ENCODE measurements at places on chromosomes 1 and 21.
A peak's percentile ranks its signal among the peaks of the same experiment; 100 is the strongest.

DNA sequence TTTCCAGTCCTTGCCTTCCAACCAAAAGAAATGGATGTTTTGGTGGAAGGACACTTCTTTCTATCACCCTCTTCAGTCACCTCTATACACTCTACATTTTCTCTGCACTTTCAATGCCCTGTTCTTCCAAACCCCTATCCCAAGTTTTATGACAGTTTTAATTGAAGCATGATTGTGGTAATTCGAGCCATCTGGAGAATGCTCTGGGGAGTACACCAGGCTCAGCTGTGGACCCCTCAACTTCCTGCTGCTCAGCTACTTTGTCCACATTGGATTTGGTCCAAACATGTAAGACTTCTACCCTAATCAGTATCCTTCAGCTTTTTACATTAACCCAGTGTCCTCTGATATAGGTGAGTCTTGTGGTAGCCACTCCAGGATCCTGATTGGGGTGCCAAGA lies 129.6 kb downstream of the SYT2 start:
- DNase-seq, result no peak

DNA sequence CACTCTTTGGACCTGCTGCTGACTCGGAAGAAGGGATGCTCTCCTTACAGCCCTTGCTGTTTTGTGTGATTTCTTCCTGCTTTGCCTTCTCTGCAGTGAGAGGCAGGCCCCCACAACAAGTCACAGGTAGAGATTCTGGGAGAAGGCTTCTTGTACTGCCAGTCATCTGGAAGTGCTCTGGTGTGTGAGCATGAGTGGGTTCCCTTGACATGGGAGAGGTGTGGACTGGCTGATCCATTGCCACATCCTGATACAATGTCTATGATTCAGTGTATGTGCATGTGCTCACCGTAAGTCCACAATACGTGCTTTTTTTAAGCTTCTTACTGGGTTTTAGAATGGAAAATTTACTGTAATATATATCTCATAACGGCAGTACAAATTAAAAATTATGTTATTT lies 46.0 kb upstream of the PLA2G4A start:
- DNase-seq, result no peak

DNA sequence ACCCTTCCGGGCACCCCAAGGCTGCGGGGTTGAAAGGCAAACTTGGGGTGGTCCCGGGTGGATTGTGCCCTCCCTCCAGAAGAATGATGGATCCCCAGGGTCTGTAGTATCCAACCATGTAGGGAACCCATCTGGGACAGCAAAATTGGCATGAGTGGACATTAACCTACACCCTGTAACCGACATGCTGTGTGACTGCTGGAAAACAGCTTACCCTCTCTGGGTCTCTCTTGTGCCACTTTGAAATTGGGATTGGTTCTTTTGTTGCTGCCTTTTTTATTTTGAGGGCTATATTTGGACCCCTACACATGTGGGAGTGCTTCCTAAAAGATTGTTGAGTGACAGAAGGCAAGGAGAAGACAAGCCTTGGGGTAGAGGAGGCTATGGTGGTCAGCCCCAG lies 19.5 kb downstream of the PADI1 start:
- no peak for DNase-seq

DNA sequence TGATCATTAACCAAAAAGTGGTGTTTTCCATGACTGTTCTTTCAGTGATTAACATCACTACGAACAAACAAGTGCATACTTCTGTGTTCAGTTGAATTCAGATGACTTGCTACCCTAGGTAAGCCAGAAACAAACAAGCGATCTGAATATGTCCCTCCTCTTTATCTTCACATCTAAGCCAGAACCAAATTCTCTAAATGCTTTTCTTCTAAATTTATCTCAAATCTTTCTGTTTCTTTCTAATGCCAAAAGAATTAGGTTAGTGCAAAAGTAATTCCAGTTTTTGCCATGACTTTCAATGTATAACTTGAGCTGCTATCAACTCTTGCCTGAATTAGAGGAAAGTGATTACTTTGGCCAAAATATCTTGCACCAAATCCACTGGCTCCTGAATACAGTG lies 481.2 kb downstream of the COL11A1 start:
- DNase-seq, result no peak

DNA sequence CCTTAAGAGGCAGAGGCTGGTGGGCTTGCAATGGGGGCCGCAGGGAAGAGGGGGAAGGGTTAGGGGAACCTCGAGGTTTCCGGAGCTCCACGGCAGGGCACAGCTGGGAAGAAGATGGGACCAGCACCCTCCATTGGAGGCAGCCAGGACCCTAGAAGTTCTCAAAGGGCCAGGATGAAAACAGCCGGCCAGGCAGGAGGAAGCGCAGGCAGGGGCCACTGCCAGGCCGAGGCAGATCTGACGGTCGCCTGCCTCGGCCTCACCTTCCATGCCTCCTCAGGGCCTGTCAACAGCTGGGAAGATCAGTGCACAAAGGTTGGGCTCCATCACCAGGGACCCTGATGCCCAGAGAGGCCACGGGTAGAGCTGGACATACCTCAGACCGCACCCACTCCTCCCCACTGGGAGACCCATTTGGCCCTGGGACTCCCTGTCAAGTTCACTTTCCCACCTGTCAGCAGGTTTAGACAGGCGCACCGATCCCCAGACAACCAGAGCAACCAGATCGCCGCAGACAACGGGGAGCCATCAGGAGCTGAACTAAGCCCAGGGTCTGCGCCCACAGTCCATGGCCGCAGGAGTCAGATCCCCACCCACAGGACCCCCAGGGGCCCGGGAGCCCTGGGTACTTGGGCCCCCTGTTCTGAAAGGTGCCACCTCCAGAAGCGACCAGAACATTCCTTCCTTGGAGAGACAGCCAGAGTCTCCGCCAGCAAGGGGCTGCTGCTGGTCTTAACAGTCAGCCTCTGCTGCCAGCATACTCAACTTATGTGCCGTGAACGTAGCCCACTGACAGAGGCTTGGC lies 2.2 kb downstream of the SLC19A1 start:
- DNase-seq, result no peak

DNA sequence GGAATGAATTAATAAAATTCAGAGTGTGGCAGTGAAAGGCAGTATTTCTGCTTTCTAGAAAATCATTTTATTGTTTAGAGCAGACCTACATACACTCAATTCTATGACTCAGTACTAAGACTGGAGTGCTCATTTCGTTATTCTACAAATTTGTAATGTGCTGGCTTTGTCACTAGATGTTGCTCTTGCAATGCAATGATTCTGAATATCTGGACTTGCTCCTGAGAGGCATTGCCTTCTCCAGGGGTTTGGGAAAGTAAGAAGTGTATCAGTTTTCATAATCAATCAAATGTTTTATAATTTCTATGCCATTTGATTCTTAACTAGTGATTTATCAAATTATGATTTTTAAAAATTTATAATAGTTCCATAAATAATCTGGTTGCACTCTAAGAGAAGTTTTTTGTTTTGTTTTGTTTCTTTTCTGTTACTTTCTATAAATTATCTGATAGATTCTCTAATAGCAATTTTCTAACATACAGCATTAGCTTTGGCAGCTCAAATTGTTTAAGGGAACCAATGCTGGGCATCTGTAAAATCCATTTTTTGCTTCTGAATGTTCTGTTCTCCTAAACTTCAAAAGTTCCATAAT lies 280.5 kb upstream of the SGIP1 start:
- peak; percentile 77 for DNase-seq

- no peak for DNase-seq
Measured at GRCh38 chr1:41687007-41687406, 202.5 kb upstream of the EDN2 start.

- DNase-seq, result peak; percentile 39
Measured at GRCh38 chr1:87004857-87005256, 90.4 kb downstream of the HS2ST1 start.

DNA sequence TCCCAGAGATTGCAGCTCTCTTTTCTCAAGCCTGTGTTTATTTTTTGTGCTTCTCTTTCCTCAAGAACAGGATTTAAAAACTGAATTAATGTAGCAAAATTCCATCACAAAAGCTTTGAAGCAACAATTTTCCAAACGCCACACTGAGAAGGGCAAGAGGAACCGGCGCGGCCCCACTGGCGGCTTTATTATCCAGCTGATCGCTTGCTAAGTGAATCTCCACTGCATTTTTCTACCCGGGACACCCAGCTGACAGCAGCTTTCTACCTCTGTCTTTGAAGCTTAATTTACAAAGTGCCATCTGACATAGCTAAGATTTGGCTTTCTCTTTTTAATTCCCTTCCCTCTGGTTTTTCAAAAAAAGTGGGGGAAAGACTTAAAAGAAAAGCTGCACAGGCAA lies 369.3 kb upstream of the C1orf174 start:
- no peak for DNase-seq

DNA sequence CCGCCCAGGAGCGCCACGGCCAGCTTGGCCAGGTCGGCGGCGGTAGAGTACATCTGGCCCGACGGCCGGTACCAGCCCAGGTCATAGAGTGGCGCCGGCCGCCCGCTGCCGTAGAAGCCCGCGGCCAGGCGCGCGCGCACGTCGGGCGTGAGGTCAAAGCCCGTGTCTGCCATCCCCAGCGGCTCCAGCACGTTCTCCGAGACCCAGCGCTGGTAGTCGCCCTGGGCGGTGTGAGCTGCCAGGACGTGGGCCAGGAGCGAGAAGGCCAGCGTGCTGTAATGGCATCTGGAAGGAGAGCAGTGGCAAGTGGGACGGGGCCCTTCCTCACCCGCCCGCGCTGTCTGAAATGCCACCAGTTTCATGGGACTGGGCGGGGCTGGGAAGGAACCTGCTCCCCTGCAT lies 18.9 kb downstream of the LACTBL1 start:
- no peak for DNase-seq

- DNase-seq, result no peak
Measured at GRCh38 chr1:198360208-198360729, 180.2 kb downstream of the ATP6V1G3 start.

DNA sequence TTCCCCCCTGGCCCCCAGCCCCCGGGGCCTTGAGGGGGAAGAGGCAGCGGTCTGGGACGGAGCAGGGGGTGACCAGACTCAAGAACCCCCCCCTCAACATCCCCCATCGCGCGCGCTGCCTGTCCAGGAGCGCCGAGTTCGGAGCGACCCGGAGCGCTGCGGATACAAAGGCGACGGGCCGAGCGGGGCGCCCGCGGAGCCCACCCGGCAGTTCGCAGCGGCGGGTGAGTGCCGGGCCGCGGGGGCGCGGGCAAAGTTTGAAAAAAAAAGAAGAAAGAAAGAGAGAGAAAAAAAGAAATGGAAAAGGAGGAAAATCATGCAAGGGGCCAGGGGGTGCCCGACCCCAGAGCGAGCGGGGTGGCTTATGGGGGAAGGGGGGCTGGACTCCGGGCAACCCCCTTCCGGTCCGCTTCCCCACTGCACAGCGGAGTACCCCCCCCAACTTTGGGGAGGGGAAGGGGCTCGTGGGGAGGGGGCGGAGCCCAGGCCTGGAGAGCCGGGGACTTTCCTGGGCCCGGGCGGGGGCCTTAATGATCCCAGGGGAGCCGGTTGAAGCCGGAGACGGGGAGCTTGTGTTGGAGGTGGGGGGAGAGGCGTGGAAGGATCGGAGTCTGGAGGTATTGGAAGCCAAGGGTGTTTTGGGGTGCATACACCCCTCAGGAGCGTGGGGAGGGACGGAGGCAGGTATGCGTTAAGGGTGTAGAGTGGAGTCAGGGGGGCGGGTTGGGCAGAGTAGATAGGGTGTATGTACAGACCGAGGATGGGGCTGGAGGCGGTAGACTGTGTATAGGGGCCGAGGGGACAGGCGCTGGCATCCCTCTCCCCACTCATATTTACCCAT lies 502 bp downstream of the VANGL2 start:
- DNase-seq, result no peak

- DNase-seq, result no peak
Measured at GRCh38 chr1:203544978-203545816, 51.2 kb downstream of the OPTC start.

- DNase-seq, result peak; percentile 41
Measured at GRCh38 chr1:59057211-59057694, 239.6 kb upstream of the FGGY start.

- DNase-seq, result peak; percentile 73
Measured at GRCh38 chr1:85838238-85838637, 130.0 kb upstream of the ZNHIT6 start.

GRCh38 chr21:25790122-25790877 lies 55.5 kb downstream of the GABPA start:
- peak; percentile 56 for DNase-seq

DNA sequence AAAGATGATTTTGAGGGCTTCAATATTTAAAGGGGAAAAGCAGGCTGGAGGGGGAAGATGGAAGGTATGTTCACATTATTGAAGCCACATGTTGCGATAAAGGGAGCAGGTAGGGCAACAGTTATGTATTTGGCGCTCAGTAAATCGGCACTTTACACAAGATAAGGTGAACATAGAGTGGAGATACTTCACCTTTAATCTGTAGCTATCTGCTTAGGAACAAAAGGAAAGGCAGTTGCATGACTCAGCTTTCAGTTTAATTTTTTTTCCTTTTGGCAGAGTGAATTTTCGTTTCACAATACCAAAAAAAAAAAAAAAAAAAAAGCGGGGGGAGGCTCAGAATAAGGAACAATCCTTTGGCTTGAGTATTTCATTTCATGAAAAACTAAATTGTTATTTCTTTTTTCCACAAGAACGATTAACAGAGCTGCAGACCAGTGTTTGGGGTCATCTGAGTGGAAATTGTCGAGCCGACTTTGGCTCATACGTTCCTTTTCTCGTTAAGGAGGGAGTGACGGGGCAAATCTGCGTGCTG lies 1.1 kb upstream of the COQ8A start:
- DNase-seq, result peak; percentile 88

DNA sequence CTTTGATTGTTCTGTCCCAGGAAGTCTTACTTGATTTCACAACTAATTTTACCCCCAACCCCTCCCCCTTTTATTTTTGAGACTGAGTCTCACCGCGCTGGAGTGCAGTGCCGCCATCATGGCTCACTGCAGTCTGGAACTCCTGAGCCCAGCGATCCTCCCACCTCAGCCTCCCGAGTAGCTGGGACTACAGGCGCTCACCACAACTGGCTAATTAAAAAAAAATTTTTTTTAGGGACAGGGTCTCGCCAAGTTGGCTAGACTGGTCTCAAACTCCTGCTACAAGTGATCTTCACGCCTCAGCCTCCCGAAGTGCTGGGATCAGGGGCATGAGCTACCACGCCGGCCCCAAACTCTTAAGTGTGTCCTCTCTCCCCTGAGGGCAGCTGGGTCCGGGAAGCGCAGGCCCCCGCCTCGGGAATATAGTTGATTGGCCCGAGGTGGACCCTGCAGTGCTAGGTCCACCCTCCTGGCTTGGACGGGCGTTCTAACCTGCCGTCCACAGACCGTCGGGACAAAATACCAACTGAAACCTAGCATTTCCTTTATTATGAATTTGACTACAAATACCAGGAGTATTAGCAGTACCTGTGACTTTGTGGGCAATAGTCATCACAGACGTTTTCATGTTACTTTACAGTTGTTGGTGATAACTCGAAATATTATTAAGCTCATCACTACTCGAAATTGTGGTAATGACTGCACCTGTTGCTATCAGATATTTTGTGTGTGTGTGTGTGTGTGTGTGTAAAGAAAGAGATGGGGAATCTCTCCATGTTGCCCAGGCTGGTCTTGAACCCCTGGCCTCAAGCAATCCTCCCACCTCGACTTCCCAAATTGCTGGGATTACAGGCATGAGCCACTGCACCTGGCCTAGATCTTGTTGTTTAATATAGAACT lies 642 bp upstream of the PARP1 start:
- no peak for DNase-seq

DNA sequence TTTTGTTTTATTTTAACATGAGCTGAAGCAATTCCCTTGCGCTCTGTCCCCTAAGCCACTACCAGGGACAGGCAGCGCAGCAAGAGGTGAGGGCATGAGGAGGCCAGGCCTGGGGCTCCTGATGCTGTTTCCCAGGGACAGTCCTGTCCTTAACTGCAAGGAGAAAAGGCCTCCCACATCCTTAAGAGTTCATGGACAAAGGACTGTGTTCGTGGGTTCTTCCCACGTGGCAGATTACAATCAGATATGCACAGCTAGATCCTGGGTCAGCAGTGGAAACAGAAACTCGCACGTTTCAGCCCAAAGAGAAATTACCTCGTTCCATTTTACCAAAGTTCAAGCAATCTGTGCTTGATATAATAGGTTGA lies 85.8 kb downstream of the MIS18A start:
- DNase-seq, result no peak
